ENCODE measurements at places on chromosomes 5 and 9. TPM values are rescaled to one million over a fixed set of nuclear protein-coding genes. Genes with fewer than 3 reads are reported as not detected.

GZMA gene
- not detected for polyA plus RNA-seq

CYLC2 gene
- not detected for polyA plus RNA-seq

DNA sequence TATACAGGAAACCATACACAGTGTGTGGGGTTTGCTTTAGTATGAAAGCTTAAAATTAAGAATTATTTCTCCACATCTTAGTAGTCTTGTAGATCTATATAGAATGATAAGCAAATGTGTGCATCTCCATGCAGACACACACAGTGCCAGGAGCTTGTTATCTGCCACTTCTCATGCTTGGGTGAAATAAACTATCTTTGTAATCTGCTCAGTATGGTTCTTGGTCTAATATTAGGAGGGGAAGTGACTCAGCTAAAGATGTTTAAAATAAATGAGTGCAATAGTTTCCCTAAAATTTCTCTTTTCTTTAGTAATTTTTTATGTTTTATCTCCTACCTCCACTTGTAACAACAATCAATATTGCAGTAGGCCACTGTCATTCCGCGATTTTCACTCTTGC lies 689.6 kb downstream of the TAF11L14 start:
- DNase-seq: no peak

- no peak for DNase-seq
These were observed 1916.7 kb downstream of the EFNA5 start for GRCh38 chr5:105754056-105754455.

DNM1 gene
- polyA plus RNA-seq: 0.50 TPM

SLIT3 gene
- polyA plus RNA-seq: 21.7 TPM

- no peak for DNase-seq
These were observed 58.6 kb upstream of the LIFR start for GRCh38 chr5:38615042-38615441.

GRCh38 chr5:110651507-110651906 lies 75.0 kb downstream of the TMEM232 start:
- no peak for DNase-seq

GRCh38 chr5:172149073-172149472 lies 39.0 kb downstream of the STK10 start:
- no peak for DNase-seq
